ENCODE measurements at places on chromosomes 2 and 18.

GRCh38 chr2:208373460-208374089 lies 33.0 kb upstream of the PTH2R start:
- no peak for DNase-seq

GRCh38 chr2:694174-694573 lies 17.0 kb upstream of the TMEM18 start:
- DNase-seq: no peak

GRCh38 chr2:159894145-159894838 lies 96.3 kb upstream of the CD302 start:
- DNase-seq: no peak

DNA sequence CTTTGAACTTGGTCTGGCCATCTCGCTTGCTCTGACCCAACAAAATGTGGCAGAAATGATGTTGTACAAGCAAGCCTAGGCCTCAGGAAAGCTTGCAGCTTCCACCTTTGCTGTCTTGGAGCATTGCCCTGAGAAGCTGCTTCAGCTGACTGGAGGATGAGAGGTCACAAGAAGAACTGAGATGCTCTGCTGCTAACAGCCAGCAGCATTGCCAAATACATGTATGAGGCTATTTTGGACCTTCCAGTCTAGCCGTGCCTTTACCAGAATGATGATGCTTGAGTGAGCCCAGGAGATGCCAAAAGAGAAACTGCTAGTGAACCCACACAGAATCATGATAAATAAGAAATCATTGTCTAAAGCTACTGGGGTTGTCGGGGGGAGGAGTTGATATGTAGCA lies 13.2 kb upstream of the ITGAV start:
- no peak for DNase-seq

DNA sequence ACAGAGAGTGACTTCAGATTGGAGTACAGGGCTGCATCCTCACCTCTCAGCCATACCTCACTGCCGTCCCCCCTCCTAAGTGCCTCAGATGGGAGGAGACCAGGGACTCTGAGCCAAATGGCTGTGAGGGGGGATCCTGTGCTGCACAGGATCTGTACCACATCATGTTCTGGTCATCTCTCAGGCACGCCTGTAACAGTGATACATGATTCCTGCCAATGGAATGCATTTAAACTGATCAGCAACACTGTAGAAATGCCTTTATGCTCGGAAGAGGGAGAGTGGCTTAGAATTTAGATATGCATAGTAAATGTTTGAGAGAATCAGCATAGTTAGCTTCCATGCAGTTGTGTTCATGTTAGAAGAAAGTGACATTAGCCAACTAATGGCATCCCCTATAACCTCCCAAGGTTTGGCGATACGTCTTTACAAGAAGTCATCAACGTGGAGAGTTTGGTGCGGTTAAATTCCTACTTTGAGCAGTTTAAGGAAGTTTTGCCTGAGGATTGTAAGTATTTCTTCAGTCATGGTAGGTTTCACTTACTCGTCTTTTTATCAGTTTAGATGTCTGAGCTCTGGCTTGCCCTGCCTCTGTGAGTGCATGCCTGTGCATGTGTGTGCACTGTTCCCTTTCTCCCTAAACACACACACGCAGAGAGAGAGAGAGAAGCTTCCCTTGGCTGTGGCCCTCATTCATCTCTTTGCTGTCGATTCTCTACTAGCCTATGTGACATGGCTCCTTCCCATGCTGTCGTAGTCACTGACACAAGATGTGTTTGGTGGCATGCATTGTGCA lies 40.0 kb downstream of the COA5 start:
- no peak for DNase-seq

DNA sequence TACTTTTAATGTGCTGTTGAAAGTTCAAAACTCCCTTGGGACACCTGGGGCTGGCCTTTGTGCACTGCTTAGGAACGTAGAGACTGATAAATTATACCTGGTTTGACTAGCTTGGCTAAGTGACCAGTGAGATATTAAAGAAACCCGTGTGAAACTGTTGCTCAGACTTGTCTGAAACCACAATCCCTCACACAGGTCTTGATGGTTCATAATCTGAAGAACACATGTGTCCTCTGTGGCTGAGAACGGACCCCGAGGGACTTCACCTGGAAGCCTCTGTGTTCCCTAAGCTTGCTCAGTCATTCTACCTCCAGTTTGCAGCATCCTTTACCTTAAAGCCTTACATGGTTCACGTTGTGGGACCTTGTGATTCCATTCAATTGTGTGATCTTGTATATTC lies 218.8 kb downstream of the CBLN2 start:
- DNase-seq: no peak

GRCh38 chr18:34796035-34796657 lies 86.0 kb downstream of the DTNA start:
- DNase-seq: no peak

- DNase-seq: no peak
Observed at GRCh38 chr2:79960519-79960918, 344.0 kb downstream of the LRRTM1 start.

- DNase-seq: no peak
Observed at GRCh38 chr18:48705531-48705930, 166.7 kb downstream of the CTIF start.

- DNase-seq: no peak
Observed at GRCh38 chr2:47230418-47230817, 75.3 kb upstream of the STPG4 start.

DNA sequence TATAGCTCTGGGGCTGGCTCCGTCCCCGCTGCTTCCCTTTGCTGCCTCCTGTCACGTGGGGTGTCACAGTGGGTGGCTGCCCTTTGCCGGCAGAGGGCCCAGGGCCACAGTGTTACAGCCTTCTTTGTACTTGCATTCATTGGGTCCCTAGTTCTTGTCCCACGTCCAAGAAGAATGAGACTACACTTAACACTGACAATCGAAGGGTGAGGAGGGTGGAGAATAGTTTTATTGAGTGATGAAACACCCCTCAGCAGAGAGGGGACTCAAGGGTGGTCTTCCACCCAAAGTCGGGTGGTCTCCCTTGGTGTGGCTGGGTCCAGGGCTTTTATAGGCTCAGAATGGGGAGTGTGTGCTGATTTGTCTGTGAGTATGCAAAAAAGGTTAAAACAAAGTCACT lies 1.9 kb downstream of the ATG4B start:
- no peak for DNase-seq

GRCh38 chr2:70328921-70329561 lies 27.2 kb upstream of the FAM136A start:
- DNase-seq: no peak

DNA sequence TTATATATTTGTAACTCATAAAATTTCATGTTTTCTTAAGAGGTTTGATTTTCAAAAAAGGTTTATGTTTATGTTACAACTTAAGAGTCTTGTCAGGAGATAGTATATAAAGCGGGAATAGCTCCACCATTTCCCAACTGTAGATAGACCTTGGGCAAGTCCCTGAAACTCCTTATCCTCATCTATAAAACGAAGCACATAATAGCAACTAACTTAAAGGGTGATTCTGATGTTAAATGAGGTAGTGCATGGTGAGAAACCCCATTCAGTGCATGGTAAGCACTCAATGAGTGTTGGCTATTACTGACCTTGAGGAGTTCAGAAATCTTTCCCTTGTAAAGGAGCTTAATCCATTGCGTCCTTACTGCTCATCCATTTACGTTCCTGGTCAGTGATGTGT lies 34.1 kb downstream of the KCTD18 start:
- no peak for DNase-seq

DNA sequence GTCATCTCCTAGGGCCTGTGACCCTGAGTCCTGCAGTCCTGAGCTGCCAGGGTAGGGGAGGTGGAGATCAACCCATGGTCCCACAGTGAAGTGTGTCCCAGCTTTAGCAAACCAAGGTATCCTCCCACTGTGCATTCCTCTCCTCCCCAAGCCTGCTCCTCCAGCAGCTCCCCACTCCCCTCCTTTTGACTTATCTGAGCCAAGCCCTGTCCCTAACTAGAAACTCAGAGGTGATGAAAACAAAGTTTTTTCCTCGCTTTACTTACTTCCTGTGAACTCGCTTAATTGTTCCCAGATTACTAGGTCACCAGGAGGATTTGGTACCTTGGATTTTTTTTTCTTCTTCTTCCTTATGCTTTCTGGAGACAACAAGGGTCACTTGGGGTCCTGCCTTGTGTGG lies 80.8 kb downstream of the EHD3 start:
- DNase-seq: no peak

DNA sequence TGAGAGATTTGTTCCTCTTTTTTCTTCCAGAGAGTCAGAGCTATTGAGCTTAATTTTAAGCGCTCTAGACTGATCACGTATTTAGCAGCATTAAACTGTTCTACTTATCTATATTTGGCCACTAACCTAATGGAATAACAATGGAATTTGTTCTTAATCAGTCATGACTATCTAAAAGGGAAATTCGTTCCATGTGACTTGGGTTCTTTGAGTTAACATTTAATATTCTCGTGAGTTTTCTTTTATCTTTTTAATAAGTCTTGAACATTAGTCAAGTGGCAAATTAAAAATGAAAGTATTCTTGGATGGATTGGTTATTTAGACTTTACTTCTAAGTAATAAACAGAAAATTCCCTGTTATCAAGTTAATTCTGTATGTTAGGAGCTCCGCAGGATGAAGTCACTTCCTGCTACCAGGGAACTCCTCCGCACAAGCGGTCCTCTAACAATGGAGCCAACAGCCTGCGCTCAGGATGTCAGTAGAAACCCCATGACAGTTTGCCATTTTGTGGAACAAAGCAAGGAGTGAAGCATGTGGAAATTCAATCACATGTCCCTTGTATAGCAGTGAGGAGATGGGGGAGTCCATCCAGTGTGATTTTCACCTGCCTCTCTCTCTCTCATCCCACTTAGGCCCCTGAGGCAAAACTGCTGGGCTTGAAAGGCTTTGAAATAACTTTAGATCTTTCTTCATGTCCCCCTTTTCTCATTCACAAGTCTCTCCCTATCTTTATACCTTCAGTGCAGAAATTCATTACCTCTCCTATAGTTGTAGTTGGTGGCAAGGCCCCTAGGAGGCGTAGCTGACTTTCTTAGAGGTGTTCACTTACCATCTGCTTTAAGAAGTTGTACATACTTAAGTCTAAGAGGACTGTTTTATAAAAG lies 138.1 kb downstream of the WDR7 start:
- no peak for DNase-seq

- no peak for DNase-seq
Observed at GRCh38 chr18:31860488-31860887, 82.4 kb downstream of the TRAPPC8 start.

- no peak for DNase-seq
Observed at GRCh38 chr2:30981096-30981495, 157.1 kb downstream of the GALNT14 start.

- no peak for DNase-seq
Observed at GRCh38 chr2:235026649-235027557, 75.1 kb downstream of the SH3BP4 start.

DNA sequence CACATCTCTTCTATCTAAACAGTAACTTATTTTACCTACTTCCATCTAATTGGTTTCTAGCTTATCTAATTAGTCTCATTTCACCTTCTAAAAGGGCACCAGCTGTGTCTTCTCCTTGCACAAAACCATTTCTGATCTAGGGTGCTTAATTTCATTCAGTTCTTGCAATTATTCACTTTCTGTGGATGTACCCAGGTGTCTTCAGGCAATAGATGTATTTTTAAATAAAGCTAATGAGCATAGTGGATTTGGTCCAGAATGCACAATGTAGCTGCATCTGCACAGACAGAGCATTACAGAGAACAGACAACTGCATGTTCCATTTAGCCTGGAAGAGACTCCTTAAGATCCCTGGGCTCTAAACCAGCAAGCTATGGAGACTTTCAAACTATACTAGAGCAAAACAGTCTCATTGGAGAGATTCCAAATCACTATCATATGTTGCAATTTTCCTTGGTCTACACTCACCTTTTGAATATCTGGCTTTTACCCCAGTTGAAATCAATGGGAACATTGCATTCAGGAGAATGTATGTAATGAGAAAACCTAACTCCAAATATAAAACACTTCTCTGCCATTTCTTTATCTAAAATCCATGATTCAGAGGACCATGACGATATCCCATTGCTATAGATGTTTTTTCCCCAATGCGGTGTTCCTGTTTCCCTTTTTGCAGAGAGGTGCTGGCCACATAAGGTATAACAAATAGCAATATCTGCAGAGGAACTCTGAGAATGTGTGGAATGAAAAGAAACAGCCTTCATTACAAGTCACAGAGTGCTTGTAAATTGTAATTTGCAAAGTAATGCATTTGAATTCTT lies 3.5 kb upstream of the RFX8 start:
- no peak for DNase-seq

GRCh38 chr2:70468878-70469277 lies 84.7 kb downstream of the TGFA start:
- no peak for DNase-seq

DNA sequence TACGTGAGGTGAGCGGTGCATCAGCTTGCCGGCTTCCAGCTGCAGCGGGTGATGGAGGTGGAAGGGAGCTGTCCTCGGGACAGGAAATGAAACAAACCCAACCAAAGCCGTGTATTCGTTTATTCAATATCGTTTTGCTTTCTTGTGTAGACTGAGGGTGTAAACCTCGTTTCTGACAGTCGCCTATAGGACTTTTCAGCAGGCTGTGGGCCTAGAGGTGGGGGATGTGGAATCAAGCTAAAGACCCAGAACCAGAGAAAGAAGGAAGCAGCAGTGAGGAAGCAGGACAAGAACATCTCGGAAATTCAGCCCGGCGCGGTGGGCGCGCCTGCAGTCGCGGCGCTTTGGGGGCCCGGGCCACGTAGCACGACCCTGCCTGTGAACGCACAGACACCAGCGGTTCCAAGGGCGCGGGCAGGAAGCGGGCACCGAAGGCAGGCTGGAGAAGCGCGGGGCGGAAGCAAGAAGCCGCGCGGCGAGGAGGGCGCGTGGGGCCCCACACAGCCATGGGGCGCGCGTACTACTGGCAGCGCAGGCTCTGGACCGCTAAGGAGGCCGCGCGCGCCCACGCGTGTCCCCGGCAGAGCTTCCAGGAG lies 755 bp upstream of the ATP9B start:
- no peak for DNase-seq

DNA sequence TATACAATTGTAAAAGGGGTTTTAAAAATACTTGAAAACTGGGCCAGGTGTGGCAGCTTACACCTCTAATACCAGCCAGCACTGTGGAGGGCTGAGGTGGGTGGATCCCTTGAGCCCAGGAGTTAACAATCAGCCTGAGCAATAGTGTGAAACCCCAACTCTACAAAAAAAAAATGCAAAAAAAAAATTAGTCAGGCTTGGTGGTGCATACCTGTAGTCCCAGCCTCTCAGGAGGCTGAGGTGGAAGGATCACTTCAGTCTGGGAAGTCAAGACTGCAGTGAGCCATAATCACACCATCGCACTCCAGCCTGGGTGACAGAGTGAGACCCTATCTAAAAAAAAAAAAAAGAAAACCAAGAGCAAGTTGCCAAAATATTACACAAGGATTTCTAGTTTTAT lies 182.7 kb downstream of the UBE2E3 start:
- DNase-seq: no peak

DNA sequence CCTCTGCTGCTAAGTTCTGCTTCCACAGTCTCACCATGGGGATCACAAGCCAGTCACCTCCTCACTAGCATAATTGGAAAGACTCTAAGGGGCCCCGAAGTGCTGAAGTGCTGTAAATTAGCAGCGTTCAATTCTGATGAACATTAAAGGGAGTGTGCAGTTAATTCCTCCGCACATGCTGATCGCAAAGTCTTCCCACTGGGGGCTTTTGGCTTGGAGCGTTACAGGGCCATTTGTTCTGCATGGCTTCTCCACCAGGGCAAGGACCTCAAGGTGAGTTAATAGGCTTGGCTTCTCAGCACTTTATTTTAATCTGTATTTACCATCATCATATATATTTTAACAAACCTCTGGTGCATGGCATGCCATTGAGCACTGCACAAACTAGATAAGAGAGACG lies 216.3 kb upstream of the PARD3B start:
- no peak for DNase-seq

All from activated CD4-positive, alpha-beta T cell treated with anti-CD3 and anti-CD28 coated beads for 1 hour (primary cell).